Activated T-cell treated with anti-CD3 and anti-CD28 coated beads for 24 hours (primary cell): ENCODE measurements at places on chromosomes 13 and 19.

GRCh38 chr19:3389876-3390371, 23.5 kb downstream of the NFIC start:
- no peak for DNase-seq

DNA sequence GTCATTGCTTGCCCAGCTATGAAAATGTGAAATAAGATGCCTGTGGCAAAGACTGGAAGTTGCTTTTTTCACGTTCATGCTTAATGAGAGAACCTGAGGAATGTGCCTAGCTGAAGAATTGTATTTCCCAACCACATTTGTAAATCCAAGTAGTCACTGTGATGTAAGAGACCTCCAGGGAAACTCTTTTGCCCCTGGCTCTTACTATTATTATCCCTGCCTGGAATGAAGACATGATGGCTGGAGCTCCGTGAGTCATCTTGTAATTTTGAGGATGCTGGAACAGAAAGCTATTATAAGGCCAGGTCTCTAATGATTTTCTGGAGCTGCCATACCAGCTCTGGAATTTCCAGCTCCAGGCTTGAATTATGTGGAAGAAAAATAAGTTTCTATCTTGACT, 894.3 kb downstream of the DIAPH3 start:
- DNase-seq = no peak

GRCh38 chr19:4066682-4067395, at the start of gene ZBTB7A:
Gene ZBTB7A, minus strand, starts transcription at chr19:4066899. Its CDS starts 11,667 bp downstream, at chr19:4055232.
- peak; percentile 59 for DNase-seq

GRCh38 chr13:86572115-86572514, 772.9 kb upstream of the SLITRK6 start:
- no peak for DNase-seq

- no peak for DNase-seq
Measured at GRCh38 chr19:38455031-38455430, 21.5 kb downstream of the RYR1 start.

GRCh38 chr13:39765801-39766463, 110.5 kb downstream of the COG6 start:
- DNase-seq = no peak

GRCh38 chr19:48638831-48639381, 1.7 kb upstream of the DBP start:
- DNase-seq = no peak
